Dermis blood vessel endothelial cell (primary cell): ENCODE measurements at places on chromosomes 1 and 21. TPM values are rescaled to one million over a fixed set of nuclear protein-coding genes. Genes with fewer than 3 reads are reported as not detected.

The YOD1 gene
- 8.2 and 8.5 TPM in 2 replicates for total RNA-seq

The ANKRD35 gene
- 0.09 and 0.17 TPM in 2 replicates for total RNA-seq

The RXFP4 gene
- total RNA-seq: 0.19 TPM in 1 of 2 replicates, not detected in the other

The AADACL3 gene
- not detected in 2 replicates for total RNA-seq

The SMPDL3B gene
- 0.68 and 1.6 TPM in 2 replicates for total RNA-seq

DNA sequence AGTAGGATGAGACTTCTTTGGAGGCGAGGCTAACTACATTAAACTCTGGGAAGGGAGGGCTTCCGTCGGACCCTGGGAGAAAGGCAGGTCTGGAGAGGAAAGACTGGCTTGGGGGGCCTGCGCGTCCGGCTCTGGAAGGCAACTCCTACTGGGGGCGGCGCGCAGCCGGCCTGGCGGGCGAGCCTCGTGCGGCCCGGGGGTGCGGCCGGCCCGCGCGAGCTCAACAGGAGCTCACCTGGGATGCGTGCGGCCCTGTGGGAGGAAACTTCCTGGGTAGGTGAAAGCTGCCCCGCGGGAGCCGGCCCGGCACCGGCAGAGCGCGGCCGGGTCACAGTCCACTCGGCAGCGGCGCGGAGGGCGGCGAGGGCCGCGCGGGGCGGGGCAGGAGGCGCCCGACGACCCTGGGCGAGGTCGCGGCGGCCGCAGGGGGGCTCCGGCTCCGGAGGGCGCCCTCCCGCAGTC, 449 bp downstream of the EPS15 start:
- DNase-seq: peak; percentile 52

DNA sequence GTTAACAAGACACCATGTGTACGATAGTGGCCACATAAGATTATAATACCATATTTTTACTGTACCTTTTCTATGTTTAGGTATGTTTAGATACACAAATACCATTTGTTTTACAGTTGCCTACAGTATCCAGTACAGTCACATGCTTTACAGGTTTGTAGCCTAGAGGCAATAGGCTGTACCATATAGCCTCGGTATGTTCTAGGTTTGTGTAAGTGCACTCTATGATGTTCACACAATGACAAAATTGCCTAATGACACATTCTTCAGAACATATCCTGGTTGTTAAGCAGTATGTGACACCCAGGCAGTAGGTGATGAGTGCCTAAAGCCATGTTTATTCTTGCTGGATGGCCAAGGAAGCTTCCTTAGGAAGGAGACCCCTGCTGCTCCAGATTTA, 111.8 kb downstream of the PAPPA2 start:
- no peak for DNase-seq

- DNase-seq: no peak
Measured at GRCh38 chr1:11944358-11944931, 9.9 kb downstream of the PLOD1 start.

GRCh38 chr1:107680579-107680985, 284.4 kb downstream of the VAV3 start:
- no peak for DNase-seq

DNA sequence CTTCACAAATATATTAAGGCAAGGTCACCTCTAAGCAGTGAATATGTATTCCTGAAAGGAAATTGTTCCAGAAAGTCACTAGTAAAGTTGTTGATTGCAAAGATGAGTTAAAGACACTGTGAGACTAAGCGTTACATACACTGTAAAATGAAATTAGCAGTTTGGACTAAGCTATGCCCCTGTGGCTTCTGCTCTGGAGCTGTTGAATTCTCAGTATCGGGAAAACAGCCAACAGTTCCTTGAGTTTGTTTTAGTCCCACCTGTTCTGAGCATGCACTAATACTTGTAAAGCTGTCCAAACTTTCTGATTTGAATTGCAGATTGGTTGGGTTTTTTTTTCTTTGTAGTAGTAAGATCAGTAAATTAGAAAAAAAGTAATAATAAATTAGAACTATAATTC, 21.0 kb downstream of the ANGPTL1 start:
- DNase-seq: no peak

DNA sequence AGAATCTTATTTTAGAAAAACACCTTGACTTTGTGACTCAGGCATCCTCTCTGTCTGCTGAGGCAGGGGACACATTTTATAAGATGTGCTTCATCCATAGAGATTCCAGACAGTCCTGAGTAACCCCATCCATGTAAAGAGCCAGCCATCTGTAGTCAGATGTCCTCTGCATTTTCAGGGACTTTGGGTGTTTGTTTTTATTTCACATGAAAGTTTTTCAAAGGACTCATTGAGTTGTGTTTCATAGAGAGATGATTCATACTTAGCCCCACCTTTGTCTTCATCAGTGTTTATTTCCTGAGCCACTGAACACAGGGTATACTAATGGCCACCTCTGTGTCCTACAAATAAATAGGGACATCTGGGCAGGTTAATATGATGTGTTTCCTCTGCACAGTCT, 280.4 kb downstream of the CACNA1E start:
- DNase-seq: no peak

DNA sequence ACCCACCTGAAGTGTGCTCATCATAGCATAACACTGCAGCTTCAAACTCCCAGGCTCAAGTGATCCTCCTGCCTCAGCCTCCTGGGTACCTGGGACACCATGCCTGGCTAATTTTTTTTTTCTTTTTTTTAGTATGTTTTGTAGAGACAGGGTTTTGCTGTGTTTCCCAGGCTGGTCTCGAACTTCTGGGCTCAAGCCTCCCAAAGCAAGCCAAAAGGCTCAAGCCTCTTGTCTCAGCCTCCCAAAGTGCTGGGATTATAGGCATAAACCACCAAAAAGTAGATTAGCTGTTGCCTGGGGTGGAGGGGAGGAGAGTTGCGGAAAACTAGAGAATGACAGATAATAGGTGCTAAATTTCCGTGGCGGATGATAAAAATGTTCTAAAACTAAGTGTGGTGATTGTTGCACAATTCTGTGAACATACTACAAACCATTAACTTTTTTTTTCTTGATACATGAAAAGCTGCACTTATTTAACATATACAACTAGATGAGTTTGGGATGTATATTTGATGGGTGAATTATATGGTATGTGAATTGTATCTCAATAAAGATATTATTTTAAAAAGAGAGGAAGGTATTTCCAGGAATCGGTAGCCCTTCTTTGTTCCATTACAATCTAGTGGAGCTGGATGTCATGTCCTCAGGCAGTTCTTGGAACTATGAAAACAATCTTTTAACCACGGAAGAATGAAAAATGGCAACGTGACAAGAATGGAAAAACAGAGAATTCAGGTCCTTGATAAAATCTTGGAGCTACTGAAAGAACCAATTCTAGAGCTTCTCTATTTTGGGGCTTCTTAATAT, 27.3 kb upstream of the MED18 start:
- DNase-seq: no peak

DNA sequence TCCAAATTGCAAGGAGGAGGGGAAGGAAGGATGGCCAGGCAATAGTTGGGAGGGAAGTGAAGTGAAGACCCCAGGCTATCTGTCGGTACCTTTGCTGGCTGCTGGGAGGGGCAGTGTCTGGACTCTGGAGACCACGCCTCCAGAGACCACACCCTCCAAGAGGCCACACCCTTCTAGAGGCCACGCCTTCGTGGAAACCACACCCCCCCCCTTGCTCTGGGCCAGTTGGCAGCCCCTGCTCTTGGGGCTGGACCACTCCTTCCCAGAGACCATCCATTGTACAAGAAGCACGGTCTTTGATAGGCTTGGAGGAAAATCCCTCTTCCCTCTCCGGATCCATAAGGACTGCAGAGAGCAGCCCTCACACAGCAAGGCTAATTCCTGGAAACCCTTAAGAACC, 73.1 kb downstream of the RYR2 start:
- DNase-seq: no peak

DNA sequence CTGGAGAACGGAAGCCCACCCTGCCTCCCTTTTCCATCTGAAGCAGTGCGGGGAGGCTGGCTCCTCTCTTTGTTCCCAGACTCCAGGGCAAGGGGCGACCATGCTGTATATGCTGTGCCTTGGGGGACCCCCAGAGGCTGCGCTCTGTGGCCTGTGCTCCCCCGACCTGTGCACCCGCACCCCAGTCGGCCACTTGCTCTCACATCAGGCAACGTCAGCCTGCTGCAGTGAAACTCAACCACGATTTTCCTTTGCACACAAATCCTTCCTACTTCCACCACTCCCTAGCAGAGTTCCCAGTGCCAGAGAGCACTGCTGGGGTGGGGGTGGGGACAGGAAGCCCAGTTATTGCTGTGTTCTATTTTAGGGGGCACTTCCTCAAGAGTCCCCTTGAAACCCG, 52.5 kb downstream of the SIM2 start:
- DNase-seq: no peak

DNA sequence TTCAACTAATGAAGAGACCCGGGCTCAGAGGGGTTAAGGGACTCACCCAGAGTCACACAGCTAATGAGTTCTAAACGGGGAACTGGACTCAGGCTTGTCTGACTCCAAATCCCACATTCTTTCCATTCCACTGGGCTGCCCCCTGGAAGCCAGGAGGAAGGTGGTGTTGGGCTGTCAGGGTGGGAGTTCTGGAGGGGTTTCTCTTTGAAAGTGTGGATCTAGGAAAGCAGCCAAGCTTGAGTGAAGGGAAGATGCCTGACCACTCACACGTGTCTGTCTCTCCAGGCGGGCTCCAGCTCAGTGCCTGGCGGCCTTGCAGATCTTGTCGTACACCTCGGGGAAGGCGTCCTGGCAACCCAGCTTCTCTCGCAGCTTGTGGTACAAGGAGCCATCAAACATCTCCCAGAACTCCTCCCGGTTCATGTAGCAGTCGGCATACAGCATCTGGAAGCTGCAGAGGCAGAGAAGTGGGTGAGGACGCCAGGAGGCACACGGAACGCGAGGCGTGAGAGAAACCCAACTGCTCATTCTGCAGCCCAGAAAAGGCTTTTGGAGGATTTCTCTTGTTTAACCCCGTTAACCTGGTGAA, 35.0 kb downstream of the DHCR24 start:
- DNase-seq: no peak

GRCh38 chr1:952201-952600, 6.9 kb downstream of the NOC2L start:
- DNase-seq: no peak

- no peak for DNase-seq
Measured at GRCh38 chr1:168673974-168674683, 54.9 kb downstream of the DPT start.

DNA sequence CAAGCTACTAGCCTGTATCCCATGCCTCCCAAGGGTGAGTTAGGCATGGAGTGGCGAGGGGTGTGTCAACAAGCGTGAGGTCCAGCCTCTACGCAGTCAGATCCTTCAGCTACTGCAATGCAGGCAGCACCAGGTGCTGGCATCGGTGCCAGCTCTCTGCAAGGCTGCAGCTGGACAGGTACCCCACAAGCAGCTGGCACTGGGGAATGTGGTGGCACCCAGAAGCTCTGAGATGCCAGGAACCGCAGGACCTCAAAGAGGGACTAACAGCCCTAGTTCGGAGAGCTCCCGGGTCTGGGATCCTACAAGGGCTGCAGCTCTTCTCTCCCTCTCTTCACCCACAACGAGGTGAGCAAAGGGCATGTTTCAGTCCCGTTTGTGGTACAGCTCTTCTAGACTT, 974.5 kb downstream of the LTN1 start:
- DNase-seq: no peak

GRCh38 chr1:111920221-111921024, 69.0 kb downstream of the KCND3 start:
- DNase-seq: no peak

DNA sequence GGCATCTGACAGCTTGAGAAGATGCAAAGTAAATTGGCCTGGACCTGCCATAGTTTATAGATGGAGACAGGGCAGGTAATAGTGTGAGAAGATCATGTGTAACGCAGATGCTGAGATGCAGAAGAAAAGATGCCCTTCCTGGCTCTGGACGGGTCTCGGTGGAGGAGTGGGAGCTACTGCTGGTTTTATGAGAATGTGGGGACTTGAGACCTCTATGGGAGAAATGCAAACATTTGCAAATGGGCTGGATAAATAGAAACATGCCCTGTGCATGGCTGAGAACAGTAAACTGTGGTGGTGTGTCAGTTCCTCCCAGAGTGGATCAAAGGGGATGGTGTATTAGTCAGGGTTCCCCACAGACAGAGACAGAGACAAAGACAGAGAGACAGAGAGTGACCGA, 21.9 kb downstream of the UBASH3A start:
- DNase-seq: no peak

GRCh38 chr21:35338881-35339632, 290.0 kb upstream of the RUNX1 start:
- no peak for DNase-seq

- DNase-seq: no peak
Measured at GRCh38 chr1:14773396-14774025, 175.0 kb downstream of the KAZN start.

- no peak for DNase-seq
Measured at GRCh38 chr1:78475888-78476610, 14.7 kb upstream of the PTGFR start.

DNA sequence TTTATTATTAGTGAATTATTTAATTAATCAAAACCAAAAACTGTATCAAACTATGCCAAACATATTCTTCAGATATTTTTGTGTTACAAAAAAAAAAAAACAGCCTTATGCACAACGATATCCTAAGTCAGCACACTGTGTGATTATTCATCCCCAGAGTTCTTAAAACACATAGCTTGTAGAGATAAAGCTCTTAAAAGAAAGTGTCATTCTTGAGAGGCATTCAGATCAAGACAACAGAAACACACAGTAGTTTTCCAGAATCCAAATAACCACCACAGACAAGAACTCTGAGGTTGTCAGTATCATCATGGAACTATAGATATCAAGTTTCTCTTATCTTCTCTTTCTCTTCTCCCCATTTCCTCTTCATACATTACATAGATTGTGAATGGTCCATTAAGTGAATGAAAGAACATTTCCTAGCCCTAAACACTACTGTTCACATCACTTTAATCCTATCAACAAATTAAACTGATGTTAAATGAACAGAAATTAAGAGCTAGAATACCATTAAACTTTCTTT, 13.5 kb downstream of the ZZZ3 start:
- DNase-seq: no peak
